Stimulated activated CD4-positive, alpha-beta T cell treated with anti-CD3 and anti-CD28 coated beads, Interleukin-2, amount 100 ng/mL, for 48 hours (primary cell): ENCODE measurements at places on chromosomes 1 and 21.

DNA sequence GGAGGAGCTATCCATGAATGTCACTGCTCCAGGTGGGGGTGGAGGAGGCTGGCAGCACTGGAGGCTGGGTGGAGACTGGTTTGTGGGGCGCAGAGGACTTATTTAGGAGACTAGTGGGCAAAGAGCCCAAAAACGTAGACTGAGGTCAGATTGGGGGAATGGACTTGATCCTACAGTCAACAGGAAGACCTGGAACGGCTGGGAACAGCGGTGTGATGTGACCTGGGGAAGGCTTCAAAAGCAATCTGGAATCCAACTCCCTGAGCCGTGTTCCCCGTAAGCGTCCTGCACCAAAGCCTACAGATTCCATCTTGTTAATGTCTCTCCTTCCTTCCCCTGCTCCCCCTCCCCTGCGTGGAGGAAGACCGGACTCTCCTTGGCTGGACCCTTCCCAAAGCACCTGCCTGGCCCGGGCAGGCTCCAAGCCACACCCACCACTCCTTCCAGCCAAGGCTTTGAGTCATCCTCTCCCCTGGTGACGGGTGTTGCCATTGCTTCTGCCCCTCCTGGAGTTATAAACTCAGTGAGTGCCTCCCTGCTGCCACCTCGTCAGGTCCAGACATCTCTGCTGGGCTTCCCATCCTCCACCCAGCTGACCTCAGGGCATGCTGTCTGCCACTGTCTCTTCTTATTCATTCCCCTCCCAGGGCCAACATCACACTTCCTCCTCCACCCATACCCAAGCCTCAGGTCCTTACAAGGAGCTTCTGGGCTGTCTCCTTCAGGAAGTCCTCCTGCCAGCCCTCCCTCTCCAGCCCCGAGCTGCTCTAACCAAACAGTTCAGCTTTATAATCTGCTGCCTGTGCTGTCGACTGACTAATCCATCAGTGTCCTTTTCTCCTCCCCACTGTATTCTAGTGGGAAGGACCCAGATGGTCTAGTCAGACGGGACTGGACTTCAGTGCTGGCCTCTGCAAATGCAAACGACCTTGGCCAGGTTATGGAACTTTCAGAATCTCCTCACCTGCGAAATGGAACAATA is 1.6 kb upstream of the CLSTN1 start:
- no peak for DNase-seq

- DNase-seq = no peak
These were observed 4.6 kb downstream of the GPSM2 start for GRCh38 chr1:108881369-108881768.

GRCh38 chr21:41367945-41368734 is 6.3 kb downstream of the MX2 start:
- no peak for DNase-seq

GRCh38 chr1:17190010-17190995 is 14.6 kb upstream of the PADI1 start:
- DNase-seq = no peak

- no peak for DNase-seq
These were observed 287.3 kb downstream of the PTPRU start for GRCh38 chr1:29523576-29523975.

- DNase-seq = no peak
These were observed 5.5 kb upstream of the AGTRAP start for GRCh38 chr1:11730429-11730891.

- DNase-seq = no peak
These were observed 464.3 kb downstream of the CAMTA1 start for GRCh38 chr1:7249516-7249915.

DNA sequence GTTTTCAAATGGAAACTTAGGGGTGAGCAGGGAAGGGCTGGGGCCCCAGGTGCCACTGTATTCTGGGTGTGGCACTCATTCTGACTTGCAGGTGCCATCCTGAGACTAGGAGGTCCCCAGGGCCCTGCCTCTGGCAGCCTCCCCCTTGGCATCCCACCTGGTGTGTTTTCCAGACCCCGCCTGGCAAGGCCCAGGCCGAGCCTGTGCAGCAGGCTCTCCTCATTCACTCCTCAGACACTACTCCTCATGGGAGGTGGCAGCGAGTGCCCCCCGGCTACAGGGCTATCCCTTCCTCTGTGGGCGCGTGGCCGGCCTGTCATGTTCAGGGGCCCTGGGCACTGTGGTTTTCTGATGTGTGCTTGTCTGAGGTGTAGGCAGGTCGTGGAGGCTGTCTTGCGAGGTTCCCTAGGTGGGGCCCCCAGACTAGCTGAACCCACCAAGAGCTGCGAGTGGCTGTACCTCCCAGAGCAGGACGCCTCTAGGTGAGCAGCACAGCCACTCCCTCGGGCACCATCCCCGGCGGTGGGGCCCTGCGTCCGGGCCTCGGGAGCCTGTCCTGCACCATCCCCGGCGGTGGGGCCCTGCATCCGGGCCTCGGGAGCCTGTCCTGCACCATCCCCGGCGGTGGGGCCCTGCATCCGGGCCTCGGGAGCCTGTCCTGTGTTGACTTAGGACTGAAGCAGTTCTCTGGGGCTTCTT is 13.2 kb downstream of the SLX9 start:
- no peak for DNase-seq

DNA sequence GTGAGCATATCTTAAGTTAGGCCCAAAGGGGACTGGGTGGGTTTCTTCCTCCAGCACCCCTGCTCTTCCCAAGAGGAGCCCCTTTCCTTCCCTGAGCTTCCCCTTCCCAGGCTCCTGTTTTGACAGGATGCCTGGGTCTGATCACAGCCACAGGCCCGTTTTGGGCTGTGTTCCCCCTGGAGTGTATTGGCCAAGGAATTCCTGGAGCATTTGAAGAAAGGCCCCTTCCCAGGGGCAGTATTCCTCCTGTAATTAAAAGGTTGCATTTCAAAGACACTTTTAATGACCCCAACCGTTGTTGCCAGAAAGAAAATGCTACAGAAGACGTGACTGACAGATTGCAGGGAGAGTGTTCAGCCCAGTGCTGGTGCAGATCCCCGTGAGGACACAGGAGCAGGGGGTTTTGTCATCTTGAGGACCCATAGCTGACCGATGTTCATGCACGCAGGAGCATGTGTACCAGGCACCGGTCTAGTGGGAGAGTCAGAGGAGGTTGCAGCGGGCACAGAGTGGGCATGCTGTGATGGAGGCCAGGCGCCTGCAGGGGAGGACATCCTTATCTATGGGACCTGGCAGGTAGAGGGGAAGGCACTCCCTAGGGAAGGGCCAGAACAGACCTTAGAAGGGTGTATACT is 19.3 kb upstream of the LBR start:
- DNase-seq = no peak

- DNase-seq = no peak
These were observed 70.4 kb downstream of the CACHD1 start for GRCh38 chr1:64540265-64540791.

DNA sequence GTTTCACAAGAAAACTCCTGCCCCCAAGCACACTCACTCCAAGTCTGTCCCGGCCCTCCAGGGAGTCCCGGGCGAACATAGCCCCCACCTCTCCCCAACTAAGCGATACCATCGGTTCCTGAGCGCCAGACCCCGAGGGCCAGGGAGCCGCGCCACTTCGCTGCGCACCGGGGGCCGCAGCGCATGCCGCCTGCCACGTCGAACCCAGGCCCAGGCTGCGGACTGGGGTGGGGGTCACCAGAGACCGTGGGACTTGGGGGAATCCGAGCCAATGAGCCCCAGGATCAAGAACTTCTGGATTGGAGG is 801 bp downstream of the RSPO1 start:
- DNase-seq = no peak

GRCh38 chr21:39097335-39097861 is 85.9 kb downstream of the PSMG1 start:
- no peak for DNase-seq

- DNase-seq = no peak
These were observed 9.9 kb upstream of the REN start for GRCh38 chr1:204176049-204176448.

GRCh38 chr1:177505905-177506590 is 335.3 kb downstream of the BRINP2 start:
- no peak for DNase-seq

GRCh38 chr1:14535619-14536355 is 62.7 kb upstream of the KAZN start:
- DNase-seq = no peak

- DNase-seq = no peak
These were observed 1.8 kb downstream of the PEX11B start for GRCh38 chr1:145916745-145917144.

- no peak for DNase-seq
These were observed 107.6 kb downstream of the BCAR3 start for GRCh38 chr1:93573940-93574469.
